ENCODE measurements at places on chromosomes 2 and 18.

DNA sequence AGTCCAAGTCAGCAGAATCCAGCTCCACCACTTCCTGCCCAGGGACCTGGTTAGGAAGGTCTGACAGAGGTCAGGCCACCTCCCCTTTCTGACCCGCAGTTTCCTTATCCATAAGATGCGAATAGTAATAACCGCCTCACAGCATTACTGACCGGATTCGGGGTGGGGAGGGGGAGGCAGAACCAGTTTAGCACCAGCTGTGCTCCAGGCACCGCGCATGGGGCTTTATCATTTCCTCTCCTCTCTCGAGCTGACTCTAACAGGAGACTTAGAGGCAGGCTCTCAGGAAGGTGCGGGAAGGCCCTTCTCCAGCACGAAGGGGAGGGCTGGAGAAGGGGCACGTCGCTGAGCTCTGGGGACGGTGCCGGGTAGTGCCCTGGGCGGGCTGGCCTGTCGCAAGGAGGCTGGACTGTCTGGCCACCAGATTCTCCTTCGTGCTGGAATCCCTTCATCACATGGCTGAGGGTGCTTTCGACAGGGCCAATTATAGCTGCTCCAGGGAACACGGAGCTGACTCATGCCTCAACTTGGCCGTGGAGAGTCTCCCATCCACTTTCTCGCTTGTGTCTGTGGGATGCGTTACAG is 5.7 kb downstream of the EHD3 start:
- DNase-seq = no peak

DNA sequence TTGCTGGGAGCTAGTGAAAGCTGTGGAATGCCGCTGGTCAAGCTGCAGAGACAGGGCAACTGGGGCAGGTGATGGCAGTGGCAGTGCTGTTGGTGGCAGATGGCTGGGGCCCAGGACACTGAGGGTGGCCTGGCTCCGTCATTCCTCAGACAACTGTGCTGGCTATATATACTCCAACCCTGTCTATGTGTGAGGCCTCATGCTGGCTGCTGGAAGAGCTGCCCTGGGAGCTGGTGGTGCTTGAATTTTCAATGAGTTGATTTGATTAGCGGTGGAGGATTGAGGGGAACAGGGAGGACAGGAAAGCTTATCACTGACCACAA is 66.5 kb upstream of the TMEM200C start:
- DNase-seq = no peak

DNA sequence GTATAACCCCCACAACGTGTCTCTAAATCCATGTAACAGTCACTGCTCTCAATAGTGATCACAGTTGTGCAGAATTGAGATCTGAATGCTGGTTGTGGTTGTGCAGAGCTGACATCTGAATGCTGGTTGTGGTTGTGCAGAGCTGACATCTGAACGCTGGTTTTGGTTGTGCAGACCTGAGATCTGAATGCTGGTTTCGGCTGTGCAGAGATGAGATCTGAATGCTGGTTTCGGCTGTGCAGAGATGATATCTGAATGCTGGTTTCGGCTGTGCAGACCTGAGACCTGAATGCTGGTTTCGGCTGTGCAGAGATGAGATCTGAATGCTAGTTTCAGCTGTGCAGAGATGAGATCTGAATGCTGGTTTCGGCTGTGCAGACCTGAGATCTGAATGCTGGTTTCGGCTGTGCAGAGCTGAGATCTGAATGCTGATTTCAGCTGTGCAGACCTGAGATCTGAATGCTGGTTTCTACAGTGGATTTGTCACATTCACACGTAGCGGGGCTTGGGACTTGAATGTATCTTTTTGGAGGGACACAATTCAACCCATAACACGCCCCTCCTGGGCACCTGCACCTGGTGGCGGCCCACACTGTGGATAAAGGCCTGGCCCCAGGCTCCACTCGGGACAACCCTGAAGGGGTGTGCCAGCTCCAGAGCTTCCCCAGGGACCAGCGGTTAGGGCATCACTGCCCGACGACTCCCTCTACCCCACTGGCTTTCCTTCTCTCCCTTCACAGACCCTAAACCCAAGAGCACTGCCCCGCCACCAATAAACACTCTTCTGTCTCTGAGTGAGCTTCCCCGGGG is 51.1 kb upstream of the SLC66A3 start:
- no peak for DNase-seq

DNA sequence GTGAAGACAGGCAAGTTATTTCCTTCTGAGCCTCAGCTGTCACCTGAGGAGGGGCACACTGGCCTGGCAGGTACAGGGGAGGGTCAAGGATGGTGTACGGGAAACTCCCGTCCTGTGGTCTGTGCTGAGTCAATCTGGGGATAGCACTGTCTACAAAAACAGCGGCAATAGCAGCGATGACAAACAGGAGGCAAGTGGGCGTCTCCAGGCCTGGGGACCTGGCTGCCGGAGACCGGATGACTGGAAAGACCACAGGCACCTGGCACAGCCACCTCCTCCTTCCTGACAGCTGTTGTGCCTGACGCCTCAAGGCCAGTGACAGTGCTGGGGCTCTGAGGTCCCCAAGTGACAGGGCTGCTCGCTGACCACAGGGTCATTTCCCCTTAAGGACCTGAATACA is 202.1 kb upstream of the HS6ST1 start:
- peak; percentile 63 for DNase-seq

- DNase-seq = no peak
These were observed 109.7 kb downstream of the SNTG2 start for GRCh38 chr2:1060372-1060771.

- no peak for DNase-seq
These were observed 173.9 kb downstream of the FHOD3 start for GRCh38 chr18:36471393-36471792.

DNA sequence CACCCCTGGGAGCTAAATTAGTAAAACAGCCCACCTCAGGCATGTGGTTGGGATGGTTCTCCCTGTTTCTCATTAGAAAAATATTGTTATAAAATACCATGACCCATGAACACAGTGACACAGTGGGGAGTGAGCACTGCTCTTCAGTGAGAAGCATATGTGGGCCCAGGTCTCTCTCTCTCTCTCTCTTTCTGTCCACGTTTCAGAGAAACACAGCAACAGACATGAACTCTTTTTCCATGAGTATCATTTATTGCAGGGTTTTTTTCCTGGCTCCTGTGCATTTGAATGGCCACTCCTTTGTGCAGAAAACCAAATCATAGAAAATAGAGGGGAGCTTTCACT is 41.2 kb downstream of the CYRIA start:
- DNase-seq = no peak
